Stimulated activated CD8-positive, alpha-beta memory T cell treated with anti-CD3 and anti-CD28 coated beads, Interleukin-4, amount 100 ng/mL, for 48 hours (primary cell): ENCODE measurements at places on chromosomes 2 and 18.

DNA sequence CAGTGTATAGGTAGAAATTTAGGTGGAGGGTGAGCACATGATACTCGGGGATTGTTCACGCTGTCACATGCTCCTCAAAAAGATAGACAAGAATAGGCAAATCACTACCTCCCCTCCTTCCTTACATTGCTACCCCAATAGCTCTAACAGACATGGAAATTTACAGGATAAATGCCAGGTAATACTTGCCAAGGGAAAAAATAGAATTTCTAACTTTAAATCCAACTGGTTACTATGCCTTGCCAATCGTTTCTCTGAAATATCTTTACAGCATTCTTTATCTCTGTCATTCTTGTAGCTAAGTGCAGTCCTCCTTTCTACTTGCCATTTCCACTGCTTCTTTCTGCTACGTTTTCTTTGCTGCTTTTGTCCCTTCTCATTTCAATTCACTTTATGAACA lies 339.8 kb upstream of the ZEB2 start:
- DNase-seq, result no peak

DNA sequence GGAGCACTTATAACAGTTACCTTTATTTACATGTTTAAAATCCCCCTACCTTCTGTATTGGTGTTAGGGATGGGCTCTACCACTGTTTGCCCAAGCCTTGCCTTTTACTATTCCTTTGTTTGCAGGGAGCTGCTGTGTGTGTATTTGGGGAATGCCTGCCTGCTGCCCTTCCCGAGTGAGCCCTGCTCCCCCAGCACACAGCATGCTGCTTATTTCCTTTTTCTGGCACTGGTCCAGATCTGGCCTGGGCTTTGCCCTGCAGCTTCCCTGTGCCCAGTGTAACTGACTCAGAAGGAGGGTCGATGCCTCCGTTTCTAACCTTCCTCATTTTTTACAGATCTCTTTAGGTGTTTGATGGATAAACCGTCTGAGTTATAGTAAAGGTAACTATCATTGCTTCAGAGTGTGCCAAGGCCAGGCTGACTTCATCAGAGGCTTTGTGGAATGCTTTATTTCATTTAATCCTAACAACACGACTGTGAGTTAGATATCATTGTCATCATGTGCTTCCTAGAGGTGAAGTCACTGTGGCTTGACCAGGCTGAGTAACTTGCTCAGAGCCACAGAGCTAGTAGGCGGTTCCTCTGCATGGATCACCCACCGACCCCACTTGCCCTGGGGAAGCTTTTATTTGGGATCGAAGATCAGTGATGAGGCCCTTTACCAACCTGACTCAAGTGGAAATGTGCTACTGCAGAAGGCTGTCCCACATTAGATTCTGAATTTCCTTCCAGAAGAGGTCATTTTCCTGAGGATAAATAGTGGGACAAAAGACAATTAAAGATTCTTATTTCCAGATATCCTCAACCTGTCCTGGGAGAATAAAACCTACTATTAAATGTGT lies 238.8 kb downstream of the ZNF407 start:
- DNase-seq, result no peak

- no peak for DNase-seq
Measured at GRCh38 chr2:71851094-71851750, 296.4 kb downstream of the CYP26B1 start.

DNA sequence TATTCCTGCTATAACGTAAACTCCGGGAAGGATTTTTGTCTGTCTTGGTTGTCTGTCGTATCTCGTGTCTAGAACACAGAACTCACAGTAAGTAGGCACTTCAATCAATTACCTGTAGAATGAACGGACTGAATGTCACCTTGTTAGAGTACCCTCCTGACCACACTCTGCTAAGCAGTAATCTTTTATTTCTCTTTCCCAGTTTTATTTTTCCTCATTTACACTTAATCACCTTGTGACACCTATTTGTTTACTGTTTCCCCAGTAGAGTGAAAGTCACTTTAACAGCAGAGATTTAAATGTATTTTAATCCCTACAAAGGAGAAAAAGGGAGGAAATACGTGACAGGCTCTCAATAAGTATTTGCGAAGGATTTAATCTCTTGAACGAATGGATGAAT lies 514 bp upstream of the EPB41L5 start:
- DNase-seq, result no peak

- no peak for DNase-seq
Measured at GRCh38 chr18:58727776-58728500, 56.7 kb downstream of the MALT1 start.
